ENCODE measurements at places on chromosomes 1 and 21. TPM values are rescaled to one million over a fixed set of nuclear protein-coding genes. Genes with fewer than 3 reads are reported as not detected.

GRCh38 chr1:93613898-93614297, 67.7 kb downstream of the BCAR3 start:
- no peak for DNase-seq

GRCh38 chr1:207858806-207859205, 52.1 kb downstream of the CD34 start:
- DNase-seq: no peak

- no peak for DNase-seq
Observed at GRCh38 chr1:12457771-12458170, 160.2 kb downstream of the DHRS3 start.

- DNase-seq: no peak
Observed at GRCh38 chr1:98813738-98814309, 152.3 kb downstream of the SNX7 start.

SLC25A24 gene
- 29.7 TPM for total RNA-seq

DNA sequence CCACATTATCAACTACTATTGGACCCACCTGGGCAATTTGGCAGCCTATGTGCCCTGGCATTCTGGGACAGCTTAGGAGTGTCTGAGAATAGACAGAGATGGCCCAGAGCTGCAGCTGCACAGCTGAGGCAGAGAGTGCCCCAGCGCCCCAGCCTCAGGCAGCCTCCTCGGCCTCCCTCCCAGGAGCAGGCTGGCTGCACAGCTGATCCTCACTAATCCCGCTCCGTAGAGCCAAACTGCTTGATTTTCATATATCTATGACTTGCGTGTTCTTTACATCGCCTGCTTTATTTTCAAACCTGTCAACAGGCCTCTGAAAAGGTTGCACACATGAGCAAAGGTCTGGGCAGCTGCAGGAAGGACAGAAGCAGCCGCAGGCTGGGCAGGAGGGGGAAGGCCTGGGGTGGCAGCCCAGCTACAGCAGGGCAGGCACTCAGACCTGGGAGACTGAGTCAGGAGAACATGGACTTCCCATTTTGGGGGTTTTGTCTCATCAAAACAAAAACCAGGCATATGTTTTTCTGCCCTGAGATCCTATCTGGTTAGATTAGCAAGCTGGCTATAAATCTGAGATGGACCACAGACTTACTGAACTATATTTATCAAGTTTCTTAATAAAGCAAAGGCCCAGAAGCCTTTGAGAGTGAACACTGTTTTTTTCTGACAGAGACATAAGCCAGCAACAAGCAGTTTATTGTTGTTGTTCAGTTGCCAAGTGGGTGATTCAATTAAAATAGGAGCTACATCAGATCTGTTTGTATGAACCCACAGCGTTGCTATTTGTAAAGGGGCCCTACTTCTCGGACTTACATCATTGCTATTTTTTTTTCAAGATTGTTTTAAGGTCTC, 301.8 kb upstream of the DUSP10 start:
- DNase-seq: no peak

DNA sequence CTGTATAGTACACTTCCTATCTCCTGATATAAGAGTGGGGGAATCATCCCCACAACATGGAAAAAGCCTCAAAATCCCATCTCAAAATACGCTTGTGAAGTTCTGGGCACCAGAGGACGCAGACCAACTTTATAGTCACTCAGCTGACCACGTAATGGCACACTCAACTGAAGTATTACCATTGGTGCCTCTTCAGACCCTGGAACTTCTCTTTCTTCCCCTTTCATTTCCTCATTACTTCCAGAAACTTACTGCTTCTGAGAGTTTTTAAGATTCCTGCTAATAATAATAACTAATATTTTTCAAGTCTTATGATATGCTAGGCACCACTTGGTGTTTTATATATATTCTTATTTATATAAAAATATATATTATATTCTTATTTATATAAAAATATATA, 202.6 kb downstream of the PTPRC start:
- DNase-seq: no peak

DNA sequence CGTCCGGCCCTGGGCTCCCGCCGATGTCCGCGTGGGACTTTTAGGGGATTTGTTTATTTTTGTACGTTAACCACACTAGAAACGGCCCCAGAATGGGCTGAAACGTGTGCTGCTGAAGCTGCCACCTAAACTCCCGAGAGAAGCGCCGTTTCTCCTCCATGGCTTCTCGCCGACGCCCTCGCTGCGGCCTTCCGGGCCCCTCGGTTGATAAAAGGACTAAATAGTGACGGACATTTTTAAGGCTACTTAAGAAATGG, 678 bp upstream of the PTTG1IP start:
- no peak for DNase-seq

DNA sequence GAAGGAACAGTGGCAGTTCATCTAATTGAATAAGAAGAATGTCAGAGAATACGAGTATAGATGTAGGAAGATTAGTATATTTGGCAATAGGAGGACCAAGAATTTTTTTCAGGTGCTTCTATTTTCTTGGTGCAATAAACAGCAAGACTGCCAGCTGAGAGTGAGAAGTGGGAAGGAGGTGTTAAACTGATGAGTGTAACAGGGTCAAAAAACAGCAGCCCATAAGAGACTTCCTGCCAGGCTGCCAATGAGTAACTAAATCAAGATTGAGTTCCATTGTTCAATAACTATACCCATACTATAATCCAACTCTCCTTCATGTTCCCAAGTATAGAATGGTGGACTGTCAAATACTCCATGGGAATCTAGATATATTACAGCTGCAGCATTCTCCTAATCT, 28.7 kb downstream of the LYST start:
- DNase-seq: no peak

GRCh38 chr1:234746798-234747196, 136.8 kb upstream of the IRF2BP2 start:
- no peak for DNase-seq

DNA sequence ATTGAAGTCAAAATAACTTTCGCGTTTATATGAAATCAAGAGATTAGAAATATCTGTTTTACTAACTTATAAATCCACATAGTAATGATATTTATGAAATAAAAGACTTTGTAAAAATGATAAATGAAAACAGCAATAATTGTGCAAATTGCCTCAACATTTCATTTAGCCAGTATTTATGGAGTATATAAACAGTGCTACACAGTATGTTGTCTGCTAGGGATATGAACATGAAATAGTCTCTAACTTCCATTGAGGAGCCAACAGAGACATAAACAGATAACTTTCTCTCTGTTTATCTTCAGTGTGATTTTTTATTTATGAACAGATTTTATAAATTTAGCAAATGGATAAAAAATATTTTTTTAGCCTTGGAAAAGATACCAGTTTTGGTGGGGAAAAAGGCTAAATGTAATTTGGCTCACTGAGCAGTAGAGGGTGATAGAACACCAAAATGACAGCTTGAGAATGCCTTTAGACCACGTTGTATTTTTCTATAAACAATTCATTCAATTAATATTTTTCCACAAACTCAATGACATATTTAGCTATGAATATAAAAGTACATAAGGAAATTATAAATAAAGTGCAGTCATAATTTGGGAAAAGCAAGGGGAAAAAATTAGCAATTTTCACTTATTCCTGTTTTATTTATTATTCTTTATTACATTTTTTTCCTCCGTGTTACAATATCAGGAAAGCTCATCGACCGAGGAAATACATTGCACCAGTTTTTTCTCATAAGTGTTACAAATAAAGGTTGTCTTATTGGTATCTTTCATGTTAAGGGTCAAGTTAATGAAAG, 47.5 kb upstream of the EEIG2 start:
- no peak for DNase-seq

- DNase-seq: no peak
Observed at GRCh38 chr1:94825936-94826335, 5.8 kb downstream of the SLC44A3 start.

- no peak for DNase-seq
Observed at GRCh38 chr1:202586871-202587270, 123.4 kb downstream of the SYT2 start.

- DNase-seq: no peak
Observed at GRCh38 chr1:147177611-147178380, 5.5 kb upstream of the PRKAB2 start.

OR10T2 gene
- total RNA-seq: not detected

GRCh38 chr1:98388441-98388840, 273.1 kb upstream of the SNX7 start:
- DNase-seq: no peak

DNAJC28 gene
- 1.3 TPM for total RNA-seq

GRCh38 chr1:82108843-82109242, 308.1 kb downstream of the ADGRL2 start:
- DNase-seq: no peak

DNA sequence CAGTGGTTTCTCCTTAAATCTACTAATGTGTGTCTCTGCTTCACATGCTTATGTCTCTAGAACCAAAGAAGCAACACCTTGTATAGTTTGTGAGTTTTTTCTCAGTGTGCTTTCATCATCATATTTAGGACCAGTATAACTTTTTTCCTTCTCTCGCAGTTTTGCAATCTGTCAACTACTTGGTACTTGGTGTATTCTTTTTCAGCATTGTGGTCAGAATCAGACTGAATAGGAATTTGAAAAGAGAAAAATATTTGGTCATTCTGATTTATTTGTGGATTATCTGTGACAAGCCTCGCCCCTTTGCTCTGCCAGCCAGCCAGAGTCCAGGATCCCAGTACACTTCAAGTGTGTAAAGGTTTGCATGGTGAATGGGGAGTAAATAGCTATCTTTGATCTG, 122.3 kb downstream of the C1orf21 start:
- DNase-seq: no peak

DNA sequence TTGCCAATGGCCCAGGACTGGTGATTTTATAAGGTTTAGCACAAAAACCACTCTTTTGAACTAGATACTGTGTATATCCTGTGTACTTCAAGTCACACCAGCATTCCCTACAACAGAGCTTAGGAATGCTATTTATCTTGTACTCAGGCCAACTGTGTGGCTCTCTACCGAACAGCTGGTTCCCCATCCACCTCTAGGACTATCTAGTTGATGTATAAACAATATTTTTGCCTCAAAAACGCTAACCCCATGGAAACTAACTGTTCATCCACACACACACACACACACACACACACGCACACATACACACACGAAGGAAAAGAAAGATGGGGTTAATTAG, 28.7 kb upstream of the SLC45A3 start:
- no peak for DNase-seq

OR2T35 gene
- total RNA-seq: not detected

DNA sequence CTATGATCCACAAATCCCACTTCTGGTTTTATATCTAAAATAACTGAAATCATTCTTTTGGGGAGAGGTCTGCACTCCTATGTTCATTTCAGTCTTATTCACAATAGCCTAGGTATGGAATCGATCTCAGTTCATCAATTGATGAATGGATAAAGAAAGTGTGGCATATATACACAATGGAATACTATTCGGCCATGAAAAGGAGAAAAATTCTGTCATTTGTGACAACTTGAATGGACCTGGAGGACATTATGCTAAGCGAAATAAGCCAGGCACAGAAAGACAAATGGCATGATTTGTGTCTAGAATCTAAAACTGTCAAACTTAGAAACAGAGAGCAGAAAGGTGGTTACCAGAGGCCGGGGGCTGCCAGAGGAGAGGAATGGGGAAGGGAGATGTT, 5.4 kb upstream of the KRTAP10-8 start:
- no peak for DNase-seq

CFAP45 gene
- total RNA-seq: 2.2 TPM

DNA sequence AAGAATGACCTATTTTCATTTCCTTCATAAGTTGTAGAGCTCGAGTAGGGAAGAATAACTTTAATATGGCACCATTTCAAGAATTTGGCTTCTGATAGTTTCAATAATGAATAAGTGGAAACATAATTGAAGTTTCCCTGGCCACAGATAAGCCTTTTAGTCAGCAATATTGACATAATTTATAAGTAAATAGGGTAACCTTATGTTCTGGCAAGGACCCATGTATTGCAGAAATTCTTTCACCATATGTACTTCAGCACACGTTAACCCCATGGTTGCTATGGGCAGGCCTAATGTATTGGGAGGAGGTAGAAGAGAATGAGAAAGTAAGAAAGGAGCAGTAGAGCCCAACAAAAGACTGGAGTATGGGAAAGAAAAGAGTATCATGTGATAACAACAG, 25.4 kb downstream of the MDM4 start:
- DNase-seq: no peak

DNA sequence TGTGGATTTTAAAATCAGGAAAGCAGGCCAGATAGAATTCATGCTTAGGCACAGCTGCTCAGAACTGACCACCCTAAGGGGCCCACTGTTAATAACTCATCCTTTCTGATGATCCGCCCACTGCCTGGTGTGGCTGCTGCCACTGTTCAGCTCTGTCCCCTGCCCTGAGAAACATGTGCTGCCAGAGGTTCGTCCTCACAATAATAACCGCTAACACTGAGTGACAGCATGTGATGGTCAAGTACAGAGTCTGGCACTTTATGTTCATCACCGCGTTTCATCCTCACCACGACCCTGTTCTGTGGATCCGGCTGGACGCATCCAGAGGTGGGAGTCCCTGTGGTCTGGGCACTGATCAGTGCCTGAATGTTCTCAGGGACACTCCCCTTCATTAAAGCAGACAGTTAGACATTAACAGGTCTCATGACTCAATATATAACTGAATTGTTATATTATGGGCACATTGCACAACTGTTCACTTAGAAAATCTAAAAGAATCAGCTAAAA, 108.6 kb downstream of the SIM2 start:
- DNase-seq: no peak

GRCh38 chr1:156236164-156236563, 5.8 kb upstream of the BGLAP start:
- no peak for DNase-seq

DNA sequence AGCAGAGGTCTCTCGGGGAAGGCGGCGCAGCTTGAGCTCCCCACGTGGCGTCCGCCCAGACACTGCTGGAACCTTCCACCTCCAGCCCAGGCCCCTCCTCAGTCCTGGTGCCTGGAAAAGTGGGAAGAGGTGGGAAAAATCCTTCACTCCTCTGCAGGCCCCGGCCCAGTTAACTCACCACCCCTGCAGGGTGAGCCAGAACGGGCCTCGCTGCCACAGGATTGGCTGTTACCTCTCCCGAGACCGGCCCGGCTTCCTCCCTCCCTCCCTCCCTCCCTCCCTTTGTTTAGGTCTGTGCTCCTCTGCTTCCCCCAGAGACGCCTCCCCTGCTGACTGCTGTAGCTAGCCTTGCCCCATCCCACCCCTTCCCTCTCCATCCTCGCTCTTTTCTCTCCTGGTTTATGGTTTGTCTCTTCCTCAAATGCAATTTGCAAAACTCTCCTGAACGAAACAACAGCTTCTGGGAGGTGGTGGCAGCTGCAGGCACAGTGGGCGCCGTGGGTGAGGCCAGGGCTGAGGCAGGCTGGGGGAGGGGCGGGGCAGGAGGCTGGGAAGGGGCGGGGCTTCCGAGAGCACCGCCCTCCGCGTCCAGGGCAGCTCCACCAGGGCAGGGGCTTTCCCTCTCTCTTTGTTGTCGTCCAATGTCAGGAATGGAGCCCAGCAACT, 6.5 kb downstream of the CAPN9 start:
- no peak for DNase-seq

- DNase-seq: no peak
Observed at GRCh38 chr1:93771843-93772242, 90.2 kb upstream of the BCAR3 start.

GRCh38 chr1:29962831-29963247, 726.5 kb downstream of the PTPRU start:
- no peak for DNase-seq

- DNase-seq: no peak
Observed at GRCh38 chr1:69451196-69451595, 116.5 kb upstream of the LRRC7 start.

Data from posterior vena cava (tissue), 2 donors.